ENCODE measurements at places on chromosomes 11 and 22.
A peak's percentile ranks its signal among the peaks of the same experiment; 100 is the strongest.

DNA sequence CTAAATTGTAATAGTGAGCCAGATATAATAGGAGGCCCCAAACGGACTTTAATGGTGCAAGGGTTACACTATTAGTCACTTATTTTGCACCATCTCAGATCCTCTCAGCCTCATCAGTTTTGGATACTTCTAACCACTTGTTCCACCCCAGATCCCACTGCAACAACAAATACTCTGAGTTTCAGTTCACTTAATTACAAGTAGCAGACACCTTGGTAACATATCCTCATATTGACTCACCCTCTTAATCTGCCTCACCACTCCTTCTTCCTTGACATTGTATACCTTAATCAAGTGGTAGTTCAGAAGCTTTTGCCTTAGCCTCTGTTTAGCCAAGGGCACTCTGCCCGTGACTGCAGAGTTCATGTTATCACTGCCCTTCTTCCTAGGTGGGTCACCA, 256.1 kb upstream of the UBASH3B start:
- no peak for DNase-seq

- no peak for DNase-seq
Observed at GRCh38 chr11:75574698-75575602, 12.9 kb downstream of the SERPINH1 start.

- DNase-seq = peak; percentile 57
Observed at GRCh38 chr11:48013269-48013901, 33.0 kb downstream of the PTPRJ start.

DNA sequence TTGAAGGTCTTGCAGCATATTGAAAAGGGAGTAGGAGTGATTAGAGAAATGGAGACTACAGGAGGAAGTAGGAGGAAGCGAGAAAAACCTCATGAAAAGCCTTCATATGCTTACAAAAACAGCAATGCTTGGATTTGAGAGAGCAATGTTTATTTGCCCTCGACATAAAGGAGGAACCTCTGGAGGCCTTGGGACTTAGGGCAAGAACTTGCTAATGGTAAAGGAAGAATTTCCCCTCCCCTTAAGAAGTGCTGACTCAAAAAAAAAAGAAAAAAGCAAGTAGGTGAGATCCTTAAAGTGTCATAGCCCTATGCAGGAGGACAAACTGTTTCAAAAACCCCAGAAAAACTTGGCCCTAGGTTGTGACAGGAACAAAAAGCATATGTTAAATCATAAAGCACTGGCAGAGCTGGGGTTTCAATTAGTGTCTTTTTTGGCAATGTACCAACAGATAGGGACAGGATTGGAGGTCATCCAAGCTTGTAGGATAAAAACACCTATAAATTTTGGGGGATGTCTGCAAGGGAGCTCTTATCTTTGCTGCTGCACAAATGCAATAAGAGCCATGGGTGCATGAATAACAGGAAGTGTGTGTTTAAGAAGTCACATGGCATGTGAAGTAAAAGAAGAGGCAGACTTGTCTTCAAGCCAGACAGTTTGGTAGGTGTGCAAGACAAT, 4.9 kb downstream of the GLYAT start:
- DNase-seq = no peak

- DNase-seq = no peak
Observed at GRCh38 chr11:115067471-115067870, 389.1 kb downstream of the NXPE2 start.
